ENCODE measurements at places on chromosomes 12 and 14.
A peak's percentile ranks its signal among the peaks of the same experiment; 100 is the strongest.

DNA sequence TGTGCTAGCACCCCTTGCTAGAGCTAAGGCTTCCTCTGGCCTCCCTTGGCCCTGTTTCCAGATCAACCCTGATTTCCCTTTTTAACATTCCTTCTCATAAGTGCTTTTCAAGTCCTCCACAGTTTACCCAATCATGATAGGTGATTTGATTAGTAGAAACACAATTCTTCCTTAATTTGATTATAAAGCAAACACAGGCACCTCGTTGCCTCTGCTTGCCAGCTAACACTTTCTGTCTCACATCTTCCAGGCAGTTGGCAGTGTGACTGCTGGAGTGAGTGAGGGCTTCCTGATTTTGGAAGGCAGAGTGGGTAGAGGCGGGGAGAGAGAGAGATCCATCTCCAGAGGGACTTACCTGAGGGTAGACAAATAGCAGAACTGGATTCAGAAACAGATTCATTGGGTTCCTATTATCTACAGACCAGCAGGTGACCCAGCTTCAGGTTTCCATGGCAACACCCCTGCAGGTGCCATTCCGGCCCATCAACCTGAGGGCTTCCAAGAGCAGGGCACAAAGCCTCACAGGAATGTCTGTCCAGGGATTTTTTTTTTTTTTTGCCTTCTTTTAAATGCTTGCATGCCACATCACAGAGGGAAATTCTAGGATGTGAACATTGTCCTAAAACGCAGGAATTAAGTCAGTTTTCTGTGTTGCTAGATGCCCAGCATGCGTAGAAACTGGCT, 77.7 kb downstream of the PLXNC1 start:
- no peak for DNase-seq

DNA sequence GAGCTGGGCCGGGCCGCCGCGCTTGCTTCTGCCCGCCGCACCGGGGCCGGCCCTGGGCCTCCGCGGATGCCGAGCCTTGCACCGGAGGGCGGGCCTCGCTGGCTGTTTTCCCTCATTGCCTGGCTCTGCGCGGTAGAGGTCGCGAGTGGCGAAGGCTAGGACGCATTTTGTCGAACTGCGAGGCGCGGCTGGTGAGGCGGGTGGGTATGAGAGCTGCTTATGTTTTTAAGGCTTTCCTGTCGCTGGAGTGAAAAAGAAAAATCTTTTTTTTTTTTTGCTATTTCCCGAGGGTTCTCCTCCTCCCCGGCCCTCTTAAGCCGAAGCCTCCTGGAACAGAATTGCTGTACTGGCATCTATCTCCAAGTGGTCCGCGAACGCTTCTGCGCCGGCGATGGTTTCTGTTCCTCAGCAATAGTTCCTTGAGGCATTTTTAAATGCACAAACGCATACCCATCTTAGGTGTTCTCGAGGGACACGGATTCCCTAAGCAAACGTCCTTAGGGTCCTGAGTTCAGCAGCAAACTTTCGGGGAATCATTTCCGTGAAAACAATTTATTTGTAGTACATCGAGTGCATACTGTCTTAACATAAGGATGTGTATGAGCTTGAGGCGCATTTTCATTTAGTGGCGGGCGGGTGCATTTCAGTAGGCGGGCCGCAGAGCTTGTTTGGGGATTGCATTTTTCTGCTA, 631 bp downstream of the RESF1 start:
- DNase-seq = peak; percentile 82

GRCh38 chr12:130613131-130613530, 103.0 kb downstream of the RIMBP2 start:
- DNase-seq = no peak

- no peak for DNase-seq
Measured at GRCh38 chr12:10243818-10244520, 31.3 kb downstream of the GABARAPL1 start.

All from activated naive CD4-positive, alpha-beta T cell treated with anti-CD3 and anti-CD28 coated beads, Interleukin-2, amount 10 ng/mL, durations not matched to agents 7 days and 5 days (primary cell).